ENCODE measurements at places on chromosomes 7 and 10.

DNA sequence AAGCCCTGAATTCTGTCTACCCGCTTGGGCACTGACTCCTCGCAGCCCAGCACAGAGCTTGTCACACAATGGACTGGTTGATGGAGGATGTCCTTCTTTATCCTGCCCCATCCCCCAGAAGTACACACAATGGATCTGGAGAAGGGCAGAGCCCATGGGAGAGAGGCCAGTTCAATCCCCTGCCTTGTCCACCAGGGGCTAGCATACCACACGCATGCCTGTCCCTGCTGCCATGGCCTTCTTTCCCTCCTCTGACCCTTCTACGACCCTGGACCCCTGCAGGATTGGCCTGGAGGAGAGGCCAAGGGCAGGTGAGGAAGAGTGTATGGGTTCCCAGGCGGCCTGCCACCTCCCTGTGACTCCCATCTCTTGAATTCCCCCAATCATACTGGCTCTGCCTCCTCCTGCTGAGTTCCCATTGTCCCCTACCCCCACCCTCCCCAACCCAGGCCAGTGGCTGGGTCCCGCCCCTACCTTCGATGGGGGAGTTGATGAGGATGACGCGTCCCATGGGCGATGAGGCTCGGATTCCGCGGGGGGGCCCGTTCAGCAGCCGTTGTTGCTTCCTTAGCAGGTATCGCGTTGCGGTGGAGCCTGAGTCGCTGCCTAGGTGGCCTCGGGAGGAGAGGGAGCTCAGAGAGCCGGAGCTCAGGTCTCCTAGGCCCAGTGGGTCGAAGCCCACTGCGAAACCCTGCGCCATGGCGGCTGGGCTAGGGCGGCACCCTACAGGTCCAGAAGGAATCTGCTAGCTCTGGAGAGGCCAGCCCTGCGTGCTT is 1.2 kb downstream of the PDZD7 start:
- no peak for DNase-seq

GRCh38 chr7:91164506-91164905 is 99.7 kb upstream of the FZD1 start:
- no peak for DNase-seq

GRCh38 chr10:67487906-67488619 is 207.9 kb downstream of the CTNNA3 start:
- no peak for DNase-seq

GRCh38 chr10:12937527-12937926 is 64.0 kb downstream of the CCDC3 start:
- DNase-seq = no peak

DNA sequence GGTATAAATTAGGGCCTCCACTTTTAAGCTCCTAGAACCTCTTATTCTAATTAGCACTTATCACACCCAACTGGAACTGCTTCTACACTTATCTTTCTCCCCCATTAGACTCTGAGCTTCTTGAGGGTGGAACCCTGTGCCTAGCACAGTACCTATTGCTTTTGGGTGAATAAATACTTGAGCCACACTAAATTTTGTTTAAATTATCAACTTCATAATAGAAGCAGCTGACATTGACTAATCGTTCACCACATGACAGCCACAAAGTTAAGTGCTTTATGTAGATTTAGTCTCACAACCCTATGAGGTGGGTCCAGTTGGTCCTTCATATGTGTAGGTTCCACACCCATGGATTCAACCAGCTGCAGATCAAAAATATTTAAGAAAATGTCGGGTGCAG is 36.0 kb upstream of the DNAJB12 start:
- DNase-seq = no peak

GRCh38 chr7:37425498-37425897 is 23.2 kb downstream of the ELMO1 start:
- no peak for DNase-seq

DNA sequence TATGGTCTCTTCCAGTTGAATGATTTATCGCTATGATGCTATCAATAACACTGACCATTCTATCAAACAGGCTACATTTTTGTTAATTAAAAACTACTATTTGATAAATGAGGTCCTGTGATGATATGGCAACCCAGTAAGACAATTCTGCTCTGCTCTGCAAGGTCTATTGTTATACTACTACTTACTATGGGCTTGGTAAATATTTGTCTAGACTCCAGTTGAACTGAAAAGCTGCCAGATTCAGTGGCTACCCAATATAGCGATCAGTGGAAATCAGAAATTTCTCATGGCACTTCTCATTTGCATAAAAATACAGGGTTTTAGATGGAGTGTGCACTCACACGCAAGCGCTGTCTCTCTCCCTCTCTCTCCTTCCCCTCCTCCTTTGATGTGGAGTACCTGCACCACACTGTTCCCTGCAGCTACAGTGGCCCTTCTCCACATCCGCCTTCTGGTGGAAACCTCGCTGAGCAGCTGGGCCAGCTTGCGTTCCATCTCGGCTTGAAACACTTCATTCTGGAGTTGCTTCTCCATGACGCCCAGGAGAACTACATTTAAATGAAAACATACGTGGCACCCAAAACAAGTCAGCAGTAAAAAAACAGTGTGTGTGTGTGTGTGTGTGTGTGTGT is 77.9 kb downstream of the KIAA1549 start:
- no peak for DNase-seq

DNA sequence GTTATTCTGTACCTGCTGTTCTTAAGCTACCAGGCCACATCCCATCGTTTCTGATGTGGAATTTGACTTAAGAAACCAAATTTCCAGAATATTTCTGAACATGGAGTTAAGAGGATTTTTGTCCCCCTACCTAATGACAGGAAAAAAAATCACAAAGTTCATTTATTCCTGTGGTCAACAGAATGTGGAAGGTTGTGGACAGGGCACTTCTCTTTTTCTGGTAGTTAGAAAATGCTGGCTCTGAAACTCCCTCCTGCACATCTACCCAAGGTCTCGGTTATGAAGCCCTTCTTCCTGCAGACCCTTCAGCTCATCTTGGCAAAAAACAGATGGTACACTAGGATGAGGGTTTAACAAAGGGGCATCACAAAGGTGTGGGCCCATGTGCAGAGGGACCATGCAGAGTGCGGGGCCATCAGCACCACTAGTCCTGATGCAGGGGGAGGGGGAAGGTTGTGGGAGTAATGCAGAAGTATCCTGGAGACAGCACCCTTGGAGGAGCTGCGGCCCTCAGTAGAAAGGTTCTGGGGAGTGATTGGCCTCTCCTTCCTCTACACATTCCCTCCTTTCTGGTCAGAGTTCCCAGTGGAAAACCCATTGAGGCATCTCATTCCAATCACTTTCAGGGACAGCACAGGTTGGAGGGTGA is 9.8 kb downstream of the ALOX5 start:
- no peak for DNase-seq

DNA sequence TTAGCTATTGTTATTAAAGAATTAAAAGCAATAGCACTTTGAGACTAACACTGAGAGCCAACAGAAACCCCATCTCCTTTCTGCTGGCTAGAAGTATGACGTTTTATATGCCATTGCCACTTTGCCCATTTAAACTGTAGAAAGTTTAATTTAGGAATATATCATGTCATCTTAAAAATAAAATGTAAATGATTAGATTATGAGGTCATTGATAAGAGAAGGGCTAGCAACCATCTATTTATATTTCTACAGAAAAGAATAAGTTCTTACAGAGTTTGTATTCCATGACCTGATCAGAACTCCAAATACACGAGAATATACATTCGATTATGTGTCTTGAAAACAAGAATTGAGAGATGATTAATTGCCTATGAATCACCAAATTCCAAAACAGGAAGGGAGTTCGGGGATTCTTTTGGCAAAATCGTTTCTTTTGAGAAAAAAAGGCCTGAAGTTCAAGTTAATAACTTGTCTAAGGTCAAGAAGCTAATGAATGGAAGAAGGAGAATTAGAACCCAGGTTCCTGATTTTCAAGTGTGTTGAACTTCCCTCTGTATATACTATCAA is 227.0 kb downstream of the TRIL start:
- DNase-seq = no peak

DNA sequence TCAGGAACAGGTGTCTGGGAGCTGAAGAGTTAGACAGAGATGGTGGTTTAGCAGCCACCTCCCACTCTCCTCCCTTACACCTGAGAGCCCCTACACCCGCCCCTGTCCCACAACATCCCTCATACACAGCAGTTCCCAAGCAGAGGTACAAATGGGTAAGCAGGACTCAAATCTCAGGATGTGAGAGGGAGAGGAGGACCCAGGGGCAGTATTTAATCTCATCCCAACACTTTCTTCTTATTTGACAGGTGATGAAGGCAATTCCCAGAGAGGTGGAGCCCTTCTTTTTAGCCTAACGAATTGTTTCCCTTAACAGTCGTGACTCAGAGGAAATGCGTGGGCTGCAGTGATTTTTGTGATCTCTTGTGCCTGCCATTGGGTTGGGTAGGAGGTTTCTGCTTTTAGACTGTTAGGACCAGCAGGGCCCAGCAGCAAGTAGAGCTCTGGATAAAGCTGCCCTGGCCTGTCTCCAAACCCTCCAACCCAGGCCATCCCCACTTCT is 191.3 kb downstream of the HECW1 start:
- DNase-seq = no peak

DNA sequence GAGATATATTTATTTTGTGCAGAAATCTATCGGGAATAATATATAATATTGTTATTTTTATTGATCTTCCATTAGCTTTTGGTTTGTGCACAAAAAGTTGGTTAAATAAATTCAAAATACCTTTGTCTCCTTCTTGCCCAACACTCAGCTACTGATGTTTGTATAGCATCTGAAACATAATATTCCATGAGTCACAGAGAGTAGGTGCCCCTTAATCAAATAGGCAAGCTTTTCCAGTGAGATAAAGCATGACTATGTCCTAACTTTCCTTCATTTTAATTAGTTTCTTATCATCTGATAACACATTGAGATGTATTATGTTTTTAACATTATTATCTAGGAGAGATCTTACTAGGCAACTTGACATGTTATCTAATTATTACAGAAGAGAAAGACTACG is 432.2 kb downstream of the KIF20B start:
- no peak for DNase-seq

GRCh38 chr10:53601260-53601875 is 828.8 kb upstream of the MBL2 start:
- DNase-seq = no peak

DNA sequence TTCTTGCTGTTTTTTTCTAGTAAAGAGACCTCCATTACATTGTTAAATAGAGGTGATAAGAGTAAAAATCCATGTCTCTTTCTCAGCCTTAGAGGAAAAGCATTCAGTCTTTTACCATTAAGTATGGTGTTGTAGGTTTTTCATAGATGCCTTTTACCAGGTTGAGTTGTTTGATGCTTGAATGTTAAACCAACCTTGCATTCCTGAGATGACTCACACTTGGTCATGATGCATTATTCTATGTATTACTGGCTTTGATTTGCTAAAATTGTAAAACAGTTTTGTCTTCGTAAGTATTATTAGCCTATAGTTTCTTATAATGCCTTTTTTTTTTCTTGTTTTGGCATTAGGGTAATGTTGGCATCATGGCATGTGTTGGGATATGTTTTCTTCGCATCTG is 90.0 kb downstream of the ANKRD61 start:
- DNase-seq = no peak

- DNase-seq = no peak
Observed at GRCh38 chr10:97838091-97838490, 11.6 kb upstream of the GOLGA7B start.

- no peak for DNase-seq
Observed at GRCh38 chr10:69074532-69074931, 13.4 kb upstream of the SRGN start.

GRCh38 chr10:101142533-101143344 is 11.6 kb downstream of the TLX1 start:
- no peak for DNase-seq

DNA sequence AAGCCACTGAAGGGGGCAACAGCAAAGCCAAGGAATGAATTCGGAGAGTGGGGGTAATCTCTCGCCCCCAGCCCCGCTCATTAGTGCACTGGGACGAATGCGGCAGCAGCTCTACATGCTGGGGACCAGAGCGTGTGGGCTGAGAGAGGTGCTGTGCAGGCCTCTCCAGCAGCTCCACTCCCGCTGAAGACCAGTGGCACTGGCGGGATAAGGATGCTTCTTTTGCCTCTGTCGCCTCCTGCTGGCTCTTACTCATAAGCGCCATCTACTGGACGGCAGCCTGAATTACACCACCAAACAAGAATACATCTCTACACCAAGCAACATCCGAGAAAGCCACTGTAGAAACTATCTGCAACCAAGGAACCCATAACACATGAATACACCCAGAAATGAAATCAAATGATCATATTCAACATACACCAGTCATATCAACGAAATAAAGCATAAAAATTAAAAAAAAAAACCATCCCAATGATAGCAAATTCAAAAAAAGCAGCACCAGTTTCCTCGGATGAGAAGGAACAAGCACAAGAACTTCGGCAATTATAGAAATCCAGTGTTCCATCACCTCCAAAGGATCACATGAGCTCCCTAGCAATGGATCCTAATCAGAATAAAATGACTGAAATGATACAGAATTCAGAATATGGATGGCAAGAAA is 79.0 kb upstream of the TMEM168 start:
- peak; percentile 1 for DNase-seq

DNA sequence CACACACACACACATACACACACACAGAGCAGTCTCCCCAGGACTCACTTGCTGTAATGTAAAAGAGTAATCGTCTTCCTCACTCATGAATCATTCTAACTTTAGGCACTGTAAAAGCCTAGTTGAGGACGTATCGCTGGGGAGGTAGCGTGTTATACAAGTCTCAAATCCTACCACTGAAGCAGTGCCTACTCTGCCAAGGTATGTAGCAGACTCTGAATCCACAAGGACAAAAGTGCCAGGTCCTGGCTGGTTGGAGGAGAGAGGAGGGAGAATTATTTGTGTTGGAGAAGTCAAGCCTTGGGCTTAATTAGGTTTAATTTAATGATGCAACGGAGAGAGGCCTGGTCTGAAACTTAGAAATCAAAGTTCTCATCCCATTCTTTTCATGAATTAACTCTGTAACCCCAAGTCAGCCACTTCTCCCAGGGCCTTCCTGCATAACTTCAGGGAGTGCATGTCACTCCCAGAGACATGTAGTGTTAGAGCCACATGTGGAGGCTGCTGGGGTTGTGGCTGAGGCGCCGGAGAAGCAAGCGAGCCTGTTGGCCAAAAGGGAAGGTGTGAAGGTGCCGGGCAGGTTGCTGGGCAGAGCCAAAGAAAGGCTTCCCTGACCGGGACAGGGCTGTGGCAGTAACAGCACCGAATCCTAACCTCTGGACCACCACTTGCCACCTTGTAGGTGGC is 36.7 kb downstream of the NKX2-3 start:
- DNase-seq = no peak

DNA sequence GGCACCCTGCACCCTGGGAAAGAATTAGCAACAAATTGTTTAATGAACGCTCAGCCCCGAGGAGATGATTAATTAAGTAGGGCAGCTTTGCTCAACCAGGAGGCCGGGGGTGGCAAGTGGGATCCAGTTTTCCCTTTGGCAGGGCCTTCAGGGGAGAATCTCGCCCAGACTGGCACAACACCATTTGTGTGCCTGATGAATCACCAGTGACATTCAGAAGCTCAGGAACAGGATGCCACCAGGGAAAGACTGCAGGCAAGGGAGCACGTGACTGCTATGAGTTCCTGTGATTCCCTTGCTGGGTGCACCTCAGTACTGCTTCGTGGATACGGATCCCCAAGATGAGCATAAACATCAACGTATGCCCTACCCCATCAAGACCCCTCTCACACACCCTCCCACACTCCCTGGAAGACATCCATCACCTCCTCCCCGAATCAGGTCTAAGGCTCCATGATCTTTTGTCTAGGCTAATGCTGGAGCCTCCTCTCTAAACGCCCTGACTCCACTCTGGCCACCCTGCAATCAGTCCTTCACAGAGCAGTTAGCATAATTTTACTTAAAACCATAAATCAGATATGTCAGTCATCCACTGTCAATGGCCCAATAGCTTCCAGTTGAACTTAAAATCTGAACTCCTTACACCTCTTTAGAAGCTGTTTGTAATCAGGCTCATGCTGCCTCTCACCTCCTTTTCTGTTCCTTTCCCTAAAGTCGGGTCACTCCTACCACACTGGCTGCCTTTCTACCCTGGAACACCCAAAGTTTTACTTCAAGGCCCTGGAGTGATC is 109.2 kb upstream of the AGK start:
- DNase-seq = no peak
